ENCODE measurements at places on chromosomes 5 and 9.

- no peak for DNase-seq
These were observed 284.8 kb downstream of the CRB2 start for GRCh38 chr9:123640792-123641222.

GRCh38 chr9:72995131-72996024 lies 42.5 kb upstream of the ALDH1A1 start:
- no peak for DNase-seq

DNA sequence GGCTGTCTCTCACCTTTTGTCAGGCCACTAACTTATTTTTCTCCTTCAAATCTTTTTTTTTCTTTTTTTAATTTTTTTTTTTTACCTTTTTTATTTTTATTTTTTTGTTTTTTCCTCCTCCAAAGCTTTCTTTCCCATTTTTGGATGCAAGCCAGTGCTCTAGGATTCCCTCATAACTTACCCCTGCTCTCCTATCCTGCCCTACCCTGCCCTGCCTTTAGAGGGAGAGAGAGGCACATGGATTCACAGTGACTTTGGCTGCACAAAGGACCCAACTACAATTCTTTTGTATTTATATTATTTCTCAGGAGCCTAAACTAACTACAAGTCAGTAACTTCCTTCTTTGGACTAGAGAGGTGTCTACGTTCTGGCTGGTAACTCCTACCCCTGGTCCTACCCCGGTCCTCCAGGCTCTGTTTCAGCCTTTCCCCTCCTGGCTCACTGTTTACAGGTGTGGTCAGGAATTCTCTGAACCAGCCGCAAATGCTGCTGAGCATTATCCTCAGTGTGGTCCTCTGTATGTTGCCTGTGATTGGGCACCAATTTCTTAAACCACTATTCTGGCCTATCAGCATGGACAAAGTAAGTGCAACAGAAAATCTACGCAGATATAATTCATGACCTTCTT lies 8.4 kb upstream of the RUSC2 start:
- no peak for DNase-seq

- no peak for DNase-seq
These were observed 3.3 kb upstream of the PBX3 start for GRCh38 chr9:125743682-125744428.

GRCh38 chr5:82664732-82665131 lies 386.6 kb upstream of the RPS23 start:
- DNase-seq = no peak

GRCh38 chr9:120916588-120916987 lies 10.0 kb downstream of the TRAF1 start:
- no peak for DNase-seq

Data from stimulated activated CD8-positive, alpha-beta memory T cell treated with anti-CD3 and anti-CD28 coated beads, Interleukin-4, amount 100 ng/mL, for 1 hour (primary cell).